ENCODE measurements at places on chromosomes 3 and 15.

- DNase-seq, result no peak
Measured at GRCh38 chr3:101821503-101821902, 27.8 kb upstream of the NFKBIZ start.

DNA sequence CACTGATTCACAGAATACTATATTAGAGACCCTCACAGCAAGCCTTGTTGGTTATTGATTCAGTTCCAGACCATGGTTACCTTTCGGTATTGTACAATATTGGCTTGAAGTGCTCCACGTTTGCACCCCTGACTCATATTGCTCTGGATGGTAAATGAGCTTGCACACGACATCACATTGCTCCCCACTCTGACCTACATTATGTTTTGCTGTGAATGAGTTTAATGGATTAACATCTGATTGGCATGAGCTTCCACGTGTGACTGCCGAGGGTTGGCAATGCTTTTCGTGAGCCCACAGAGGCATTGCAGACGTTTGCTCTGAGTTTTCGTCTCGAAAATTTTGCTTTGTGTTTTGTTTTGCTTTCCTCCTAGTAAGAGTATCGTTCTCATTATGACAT, 225.8 kb upstream of the ICE2 start:
- DNase-seq, result no peak

DNA sequence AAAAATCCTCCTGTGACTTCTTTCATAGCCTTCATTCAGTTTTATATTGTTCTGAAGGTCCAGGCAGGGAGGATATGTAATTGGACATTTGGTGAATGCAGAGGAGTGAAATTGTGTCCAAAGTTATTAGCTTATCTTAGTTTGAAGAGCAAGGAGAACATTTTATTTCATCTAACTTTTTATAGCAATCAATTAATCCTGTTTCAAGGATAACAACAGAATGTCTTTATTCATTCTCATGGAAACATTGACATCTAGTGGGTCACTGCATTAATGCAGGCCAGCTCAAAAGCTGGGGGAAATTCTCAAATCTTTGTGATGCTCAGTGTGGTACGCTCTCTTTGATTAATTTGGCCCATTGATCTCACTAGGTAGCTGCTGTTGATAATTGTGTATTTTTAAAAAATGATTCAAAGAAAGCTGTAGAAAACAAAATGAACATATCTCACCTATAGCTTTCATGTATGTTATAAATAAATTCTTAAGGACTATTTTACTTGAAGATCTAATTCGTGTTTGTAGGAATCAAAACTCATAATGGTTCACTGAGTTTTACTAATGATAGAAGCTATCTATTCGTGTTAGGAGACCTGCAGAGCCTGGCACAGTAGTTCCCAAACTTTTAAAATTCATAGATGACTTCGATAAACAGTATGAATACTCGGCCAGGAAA, 150.8 kb upstream of the KCNMB2 start:
- DNase-seq, result no peak

DNA sequence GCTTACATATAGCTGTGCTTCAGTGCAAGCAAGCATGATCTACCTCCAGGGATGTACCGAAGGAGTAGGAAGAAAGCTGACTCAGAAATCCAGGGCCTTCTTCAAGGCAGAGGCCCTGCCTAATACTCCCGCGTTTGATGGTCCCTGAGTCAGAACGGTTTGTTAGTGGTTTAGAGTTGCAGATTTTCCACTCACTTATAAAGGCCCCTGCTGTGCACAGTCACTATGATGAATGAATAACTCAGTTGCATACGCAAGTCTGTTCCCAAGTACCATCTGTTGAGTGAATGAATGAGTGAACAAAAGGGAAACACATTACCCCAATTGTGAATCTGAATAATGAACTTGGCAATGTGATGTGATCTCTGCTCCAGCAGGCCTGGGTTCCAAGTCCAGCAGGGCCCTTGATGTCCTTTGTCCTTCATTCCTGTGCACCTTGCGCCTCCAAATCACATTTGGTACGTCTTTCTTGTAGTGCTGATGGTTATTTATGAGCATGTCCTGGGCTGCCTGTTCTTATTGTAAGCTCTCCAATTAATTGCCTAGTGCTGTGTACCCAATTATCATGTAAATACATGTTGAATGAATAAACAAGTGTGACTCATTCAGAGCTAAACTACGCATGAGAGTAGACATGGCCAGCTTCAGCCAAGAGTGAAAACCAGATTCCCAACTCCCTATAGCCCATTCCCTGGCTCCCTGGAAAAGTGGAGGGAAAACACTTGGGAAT, 85.3 kb upstream of the LIMD1 start:
- peak; percentile 12 for DNase-seq

- no peak for DNase-seq
Measured at GRCh38 chr15:90067181-90067952, 34.9 kb downstream of the IDH2 start.

DNA sequence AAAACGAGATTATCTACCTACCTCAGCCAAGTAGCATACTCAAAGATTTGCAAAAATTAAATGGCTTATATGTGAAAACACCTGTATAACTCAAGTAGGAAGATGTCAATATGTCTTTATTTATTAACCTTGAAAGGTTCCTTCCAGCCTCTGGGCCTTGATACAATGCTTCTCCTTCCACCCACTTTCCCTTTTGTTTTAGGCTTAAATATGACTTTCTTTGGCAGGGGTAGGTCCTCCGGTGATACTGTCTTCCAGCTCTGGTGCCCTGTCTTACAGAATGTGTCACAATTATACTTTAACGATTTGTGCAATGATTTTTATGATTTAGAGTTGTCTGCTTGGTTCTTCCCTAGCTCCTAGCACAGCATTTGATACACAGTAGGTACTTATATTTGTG, 4.1 kb downstream of the LINS1 start:
- no peak for DNase-seq

DNA sequence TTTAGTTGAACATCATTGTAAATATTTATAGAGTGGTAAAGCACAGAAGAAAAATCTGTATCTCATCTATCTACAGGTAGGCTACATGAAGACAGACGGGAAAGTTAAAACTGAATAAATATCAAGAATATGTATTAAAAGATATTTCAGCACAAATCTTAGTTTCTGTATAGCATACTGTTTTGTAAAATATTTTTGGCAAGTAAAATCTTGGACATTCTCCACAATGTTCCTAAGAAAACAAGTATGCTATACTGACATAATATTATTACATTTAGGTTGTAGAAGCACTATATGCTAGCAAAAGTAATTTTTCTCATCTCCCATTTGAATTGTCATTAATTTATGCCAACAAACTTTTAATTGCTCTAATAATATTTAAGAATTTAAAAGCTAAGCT, 326.4 kb upstream of the ARL6 start:
- no peak for DNase-seq

DNA sequence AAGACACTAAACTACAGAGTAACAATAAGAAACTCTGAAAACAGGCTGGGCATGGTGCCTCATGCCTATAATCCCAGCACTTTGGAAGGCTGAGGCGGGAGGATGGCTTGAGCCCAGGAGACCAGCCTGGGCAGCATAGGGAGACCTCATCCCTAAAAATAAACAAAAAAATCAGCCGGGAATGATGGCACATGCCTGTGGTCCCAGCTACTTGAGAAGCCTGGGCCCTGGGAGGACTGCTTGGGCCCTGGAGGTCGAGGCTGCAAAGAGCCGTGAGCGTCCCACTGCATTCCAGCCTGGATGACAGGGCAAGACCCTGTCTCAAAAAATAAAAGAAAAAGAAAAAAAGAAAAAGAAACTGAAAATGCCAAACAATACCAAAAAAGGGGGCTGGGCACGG, 55.4 kb downstream of the TMCC1 start:
- DNase-seq, result no peak

- DNase-seq, result no peak
Measured at GRCh38 chr3:101603184-101603583, 29.2 kb downstream of the PCNP start.

GRCh38 chr3:38689774-38690173, 40.3 kb upstream of the SCN5A start:
- no peak for DNase-seq

DNA sequence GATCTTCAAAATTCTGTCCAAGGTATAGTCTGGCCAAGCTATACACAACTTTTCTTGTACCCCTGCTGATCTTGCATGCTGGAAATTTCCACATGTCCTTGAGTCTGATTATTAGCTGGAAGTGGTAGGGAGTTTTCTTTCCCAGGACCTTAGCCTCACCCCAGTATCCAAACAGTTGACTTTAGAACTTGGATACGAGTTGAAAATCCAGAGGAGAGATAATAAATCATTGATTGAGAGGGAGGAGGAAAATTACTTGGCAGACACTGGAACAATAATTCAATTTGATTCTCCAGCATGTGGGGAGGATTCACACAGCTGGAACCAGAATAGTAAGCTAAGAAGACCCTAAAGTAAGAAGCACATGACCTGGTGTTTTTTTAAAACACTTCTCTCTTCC, 116.4 kb downstream of the IL5RA start:
- no peak for DNase-seq

GRCh38 chr3:70516076-70516475, 203.6 kb upstream of the MDFIC2 start:
- no peak for DNase-seq

DNA sequence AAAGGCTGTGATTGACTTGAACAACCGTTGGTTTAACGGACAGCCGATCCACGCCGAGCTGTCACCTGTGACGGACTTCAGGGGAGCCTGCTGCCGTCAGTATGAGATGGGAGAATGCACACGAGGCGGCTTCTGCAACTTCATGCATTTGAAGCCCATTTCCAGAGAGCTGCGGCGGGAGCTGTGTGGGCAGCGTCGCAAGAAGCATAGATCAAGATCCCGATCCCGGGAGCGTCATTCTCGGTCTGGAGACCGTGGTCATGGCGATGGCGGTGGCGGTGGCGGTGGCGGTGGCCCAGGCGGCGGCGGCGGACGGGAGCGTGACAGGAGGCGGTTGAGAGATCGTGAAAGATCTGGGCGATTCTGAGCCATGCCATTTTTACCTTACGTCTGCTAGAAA, 7.8 kb upstream of the NANOGP8 start:
- no peak for DNase-seq

- DNase-seq, result no peak
Measured at GRCh38 chr3:12588039-12589009, 31.4 kb downstream of the MKRN2 start.

DNA sequence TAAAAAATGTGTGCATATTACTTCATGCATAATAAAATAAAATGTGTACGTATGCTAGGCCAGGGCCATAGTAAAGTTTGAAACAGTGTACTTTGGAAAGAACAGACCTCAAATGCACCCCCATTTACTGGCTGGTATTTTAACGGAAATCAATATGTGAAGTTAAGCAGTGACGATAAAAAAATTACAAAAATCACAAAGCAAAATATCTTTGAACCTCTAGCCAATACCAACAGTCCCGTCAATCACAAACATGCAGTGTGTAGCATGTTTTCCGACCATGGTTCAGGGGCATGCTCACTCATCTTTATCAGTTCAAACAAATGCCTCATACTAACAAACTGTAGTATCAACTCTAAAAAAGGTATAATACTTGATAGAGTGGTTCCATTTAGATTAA, 121.1 kb downstream of the TJP1 start:
- DNase-seq, result no peak

GRCh38 chr3:39144095-39144747, 9.2 kb downstream of the CSRNP1 start:
- DNase-seq, result no peak

- no peak for DNase-seq
Measured at GRCh38 chr15:75590239-75590638, 11.1 kb upstream of the PTPN9 start.

DNA sequence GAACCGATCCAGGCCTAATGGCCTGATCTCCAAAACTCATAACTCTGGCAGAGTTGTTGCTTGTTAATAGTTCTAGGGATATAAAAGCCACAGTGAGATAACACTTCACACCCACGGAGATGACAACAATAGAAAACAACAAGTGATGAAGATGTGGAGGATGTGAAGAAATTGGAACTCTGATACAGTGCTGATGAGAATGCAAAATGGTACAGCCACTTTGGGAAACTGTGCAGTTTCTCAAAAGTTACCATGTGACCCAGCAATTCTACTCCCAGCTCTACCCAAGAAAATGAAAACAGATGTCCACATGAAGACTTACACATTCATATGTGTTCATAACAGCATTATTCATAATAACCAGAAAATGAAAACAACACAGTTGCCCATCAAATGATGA, 3.8 kb downstream of the CMTM7 start:
- DNase-seq, result no peak

DNA sequence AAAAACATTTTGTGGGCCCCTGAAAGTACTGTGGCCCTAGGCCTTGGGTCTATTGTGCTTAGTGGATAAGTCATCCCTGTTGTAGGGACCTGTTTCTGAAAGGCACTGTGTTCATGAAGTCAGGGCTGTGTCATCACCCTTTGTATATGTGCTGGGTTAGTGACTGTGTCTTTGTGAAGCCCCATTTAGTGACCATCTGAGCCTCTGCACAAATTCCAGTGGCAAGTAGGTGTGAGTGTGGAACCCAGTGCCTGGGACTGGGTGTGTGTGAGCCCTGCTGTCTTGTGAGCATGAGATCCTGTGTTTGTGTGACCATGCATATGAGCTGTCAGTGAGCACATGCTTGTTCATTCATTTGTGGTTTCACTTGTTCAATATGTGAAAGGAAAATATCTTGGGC, 1.2 kb upstream of the HYAL1 start:
- no peak for DNase-seq

GRCh38 chr3:140546649-140547048, 131.2 kb upstream of the TRIM42 start:
- no peak for DNase-seq
